Pons (tissue), 1 donor: ENCODE measurements at places on chromosomes 6 and 20.
A peak's percentile ranks its signal among the peaks of the same experiment; 100 is the strongest.

GRCh38 chr6:168292826-168293225 lies 26.8 kb downstream of the DACT2 start:
- no peak for DNase-seq

DNA sequence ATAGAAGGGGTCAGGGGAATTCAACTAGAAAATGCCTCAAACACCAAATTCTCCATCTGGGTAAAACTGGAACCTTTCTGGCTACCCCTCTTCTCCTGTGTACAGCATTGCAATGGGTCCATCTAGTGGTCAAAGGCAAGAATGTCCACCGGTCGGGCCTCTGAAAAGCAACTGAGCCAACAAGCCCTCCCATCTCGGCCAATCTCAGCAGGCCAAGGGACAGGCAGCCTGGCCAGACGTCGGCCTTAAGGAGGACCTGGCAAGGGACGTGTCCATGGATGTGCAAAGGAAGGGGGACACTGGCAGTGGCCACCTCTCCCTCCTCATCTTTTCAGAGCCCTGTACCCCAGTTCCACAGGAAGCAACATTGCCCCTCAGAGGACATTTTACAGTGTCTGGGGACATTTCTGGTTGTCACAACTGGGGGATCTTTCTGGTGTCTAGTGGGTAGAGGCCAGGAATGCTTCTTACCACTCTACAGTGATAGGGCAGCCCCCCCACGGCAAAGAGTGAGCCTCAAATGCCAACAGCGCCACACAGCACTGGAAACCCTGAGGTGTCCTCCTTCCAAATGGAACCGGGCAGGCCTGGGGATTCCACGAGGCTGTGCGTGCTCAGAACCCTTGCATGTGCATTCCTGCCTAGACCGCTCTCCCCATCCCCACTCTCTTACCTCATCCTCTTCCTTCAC lies 99.8 kb upstream of the FOXA2 start:
- DNase-seq, result peak; percentile 74

- no peak for DNase-seq
Observed at GRCh38 chr6:137766596-137767370, 100.3 kb upstream of the TNFAIP3 start.

- no peak for DNase-seq
Observed at GRCh38 chr6:143952947-143953701, 54.9 kb downstream of the PLAGL1 start.

DNA sequence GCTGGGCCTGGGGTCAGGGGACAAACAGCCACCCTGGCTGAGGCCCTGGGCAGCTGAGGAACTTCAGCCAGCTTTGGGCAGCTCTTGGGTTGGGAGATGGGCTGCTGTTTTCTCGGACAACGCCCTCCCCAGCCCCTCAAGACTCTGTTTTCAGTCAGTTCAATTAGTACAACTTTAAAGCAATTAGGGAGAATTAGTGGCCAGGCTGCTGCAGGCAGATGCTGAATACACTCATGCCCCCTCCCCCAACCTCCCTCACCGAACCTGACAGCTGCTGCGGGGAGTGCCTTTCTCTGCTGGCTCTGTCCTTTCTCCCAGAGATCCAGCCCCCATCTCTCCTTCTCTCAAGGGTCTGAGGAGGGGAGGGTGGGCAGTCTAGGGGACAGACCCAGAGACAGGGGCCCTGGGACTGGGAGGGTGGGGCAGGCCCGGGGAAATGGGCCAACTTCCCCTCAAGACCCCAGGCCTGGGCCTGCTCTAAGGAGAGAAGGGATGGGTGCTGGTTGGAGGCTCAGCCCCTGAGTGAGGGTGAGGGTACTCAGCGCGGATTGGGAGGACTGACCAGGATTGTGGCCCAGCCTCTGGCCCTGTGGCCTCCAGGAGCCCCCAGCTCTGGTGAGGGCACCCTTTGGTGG lies 17.8 kb upstream of the MYT1 start:
- no peak for DNase-seq

- no peak for DNase-seq
Observed at GRCh38 chr6:132788658-132789395, 9.6 kb downstream of the SLC18B1 start.

GRCh38 chr20:56926501-56926900 lies 297.4 kb downstream of the TFAP2C start:
- no peak for DNase-seq

DNA sequence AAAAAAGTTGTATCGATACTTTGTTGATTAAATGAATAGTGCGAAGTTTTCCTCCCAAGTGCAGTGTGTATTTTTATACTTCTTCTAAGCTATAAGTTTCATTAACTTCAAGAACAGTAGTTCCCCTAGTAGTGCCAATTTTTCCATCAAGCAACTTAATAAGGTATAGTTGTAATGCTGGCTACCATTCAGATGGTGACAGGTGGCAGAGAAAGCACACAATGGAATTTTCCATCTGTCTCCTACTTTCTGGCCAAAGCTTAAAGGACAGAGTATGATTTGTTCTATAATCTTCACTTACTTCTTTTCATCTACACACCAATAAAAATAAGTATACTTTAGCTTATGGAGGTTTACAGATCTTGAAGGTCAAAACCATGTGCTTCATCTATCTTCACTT lies 431.1 kb downstream of the NKAIN2 start:
- no peak for DNase-seq

GRCh38 chr20:61556111-61556510 lies 304.1 kb downstream of the CDH4 start:
- DNase-seq, result peak; percentile 9

- no peak for DNase-seq
Observed at GRCh38 chr6:25178336-25179035, 100.7 kb upstream of the CARMIL1 start.

DNA sequence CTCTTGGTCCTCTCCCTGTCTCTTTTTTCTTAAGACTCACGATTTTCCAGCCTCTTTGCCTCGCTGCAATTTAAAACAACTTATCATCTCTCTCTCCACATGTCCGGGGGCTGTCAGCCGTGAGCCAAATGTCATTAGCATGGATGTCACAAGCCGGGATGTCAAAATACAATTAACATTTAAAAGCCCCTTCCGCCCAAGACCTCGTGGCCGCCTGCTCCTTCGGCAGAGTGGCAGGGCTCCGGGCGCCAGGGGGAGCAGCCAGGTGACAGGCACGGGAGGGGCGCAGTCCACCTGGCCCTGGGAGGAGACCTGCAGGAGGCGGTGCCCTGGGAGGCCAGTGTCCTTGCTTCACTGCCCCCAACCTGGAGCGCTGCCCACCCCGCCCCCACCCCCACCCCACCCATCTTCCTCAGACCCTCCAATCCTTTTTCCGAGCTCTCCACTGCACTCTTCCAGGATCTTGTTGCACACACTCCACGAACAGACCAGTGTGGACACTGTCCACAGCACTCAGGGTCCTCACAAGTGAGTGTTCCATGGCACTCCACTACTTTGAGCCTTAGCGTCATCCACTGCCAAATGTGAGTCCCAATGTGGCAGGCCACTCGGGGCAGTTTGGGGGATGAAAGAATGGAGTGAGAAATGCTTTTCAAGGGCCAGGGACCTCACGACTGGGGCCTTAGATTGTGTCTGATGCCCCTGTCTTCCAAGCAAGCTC lies 5.6 kb upstream of the GRM4 start:
- DNase-seq, result no peak

DNA sequence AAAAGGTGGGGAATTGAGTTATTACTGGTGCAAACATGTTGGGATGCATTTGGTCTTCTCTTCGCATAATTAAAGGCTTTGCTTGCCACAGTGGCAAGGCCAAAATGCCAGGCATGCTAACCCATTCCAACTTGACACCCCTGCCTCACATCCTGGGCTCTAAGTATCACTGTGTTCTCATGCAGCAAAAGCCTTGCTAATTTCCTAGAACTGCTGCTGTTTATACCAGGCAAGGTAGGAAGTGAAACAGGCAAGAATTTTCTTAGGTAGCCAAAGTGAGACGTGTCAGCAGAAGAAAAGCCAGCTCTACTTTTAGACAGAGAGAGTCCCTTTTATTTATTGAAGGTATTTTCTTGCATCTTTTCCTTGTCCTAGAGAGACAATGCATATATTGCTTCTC lies 41.2 kb downstream of the LYRM2 start:
- DNase-seq, result no peak

DNA sequence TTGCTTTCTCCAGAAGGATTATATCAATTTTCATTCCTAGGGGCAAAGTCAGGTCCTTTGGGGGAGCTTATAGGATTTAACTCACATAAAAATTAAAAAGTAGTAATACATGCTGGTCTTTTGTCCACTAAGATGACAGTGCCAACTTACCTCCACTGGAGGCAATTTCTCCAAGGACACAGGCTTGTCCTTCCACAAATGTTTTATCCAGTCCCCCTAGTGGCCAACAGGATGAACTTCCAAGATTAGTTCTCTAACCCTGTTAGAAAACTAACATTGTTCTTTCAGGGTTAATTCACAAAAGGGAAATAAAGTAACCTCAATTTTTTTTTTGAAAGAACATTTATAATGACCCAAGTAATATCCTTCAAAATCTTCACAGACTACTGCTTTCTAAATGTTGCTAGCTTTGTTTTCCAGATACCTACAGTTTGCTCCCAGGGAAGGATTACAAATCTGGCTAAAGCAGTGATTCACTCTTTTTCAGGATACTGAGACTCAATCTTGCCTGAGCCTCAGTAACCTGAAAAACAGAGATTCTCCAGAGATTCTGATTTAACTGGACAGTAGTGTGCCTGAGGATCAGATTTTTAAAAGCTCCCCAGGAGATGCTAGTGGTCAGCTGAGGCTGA lies 31.7 kb upstream of the UBR2 start:
- peak; percentile 58 for DNase-seq

- DNase-seq, result no peak
Observed at GRCh38 chr6:47917202-47917601, 135.4 kb downstream of the OPN5 start.

DNA sequence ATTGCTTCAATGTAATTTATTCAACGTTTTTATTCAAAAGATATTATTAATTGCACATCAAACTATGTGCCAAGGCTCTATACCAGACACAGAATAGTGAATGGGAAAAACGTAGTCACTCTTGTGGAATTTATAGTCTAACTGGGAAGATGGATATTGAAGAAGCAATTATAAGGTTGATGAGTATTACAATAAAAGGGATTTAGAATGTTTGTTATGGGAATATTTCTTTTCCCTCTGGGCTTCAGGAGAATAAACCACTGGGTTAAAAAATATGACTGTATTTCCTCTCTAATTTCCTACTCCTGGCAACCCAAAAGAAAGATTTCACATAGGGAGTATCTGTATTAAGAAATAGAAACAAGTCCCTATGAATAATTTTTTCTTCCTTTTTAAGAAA lies 25.1 kb upstream of the UTRN start:
- no peak for DNase-seq

DNA sequence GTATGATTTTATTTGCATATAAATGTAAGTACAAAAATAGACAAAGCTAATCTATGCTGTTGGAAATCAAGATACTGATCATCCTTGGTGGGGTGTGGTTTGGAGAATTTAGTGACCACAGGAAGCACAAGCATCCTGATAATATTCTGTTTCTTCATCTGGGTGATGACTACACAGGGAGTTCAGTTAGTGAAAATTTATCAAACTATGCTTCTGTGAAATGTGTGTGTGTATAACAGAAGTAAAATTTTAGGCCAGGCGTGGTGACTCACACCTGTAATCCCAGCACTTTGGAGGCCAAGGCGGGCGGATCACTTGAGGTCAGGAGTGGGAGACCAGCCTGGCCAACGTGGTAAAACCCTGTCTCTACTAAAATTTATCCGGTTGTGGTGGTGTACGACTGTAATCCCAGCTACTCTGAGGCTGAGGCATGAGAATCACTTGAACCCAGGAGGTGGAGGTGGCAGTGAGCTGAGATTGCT lies 20.6 kb downstream of the ENPP3 start:
- DNase-seq, result no peak

DNA sequence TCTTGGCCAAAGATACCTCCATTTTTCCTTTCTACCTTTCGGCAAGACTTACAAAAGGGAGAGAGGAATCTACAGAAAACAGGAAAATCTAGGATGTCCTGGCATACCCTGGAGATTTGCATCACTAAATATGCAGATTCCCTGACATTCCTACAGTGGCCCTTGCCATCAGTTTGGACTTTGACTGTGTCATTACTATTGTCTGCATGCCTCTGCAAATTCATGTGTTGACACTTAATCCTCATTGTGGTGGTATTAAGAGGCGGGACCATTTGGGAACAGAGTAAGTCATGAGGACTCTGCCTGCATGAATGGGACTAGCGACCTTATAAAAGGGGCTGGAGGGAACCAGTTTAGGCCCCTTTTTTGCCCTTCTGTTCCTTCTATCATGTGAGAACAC lies 50.5 kb upstream of the DTNBP1 start:
- no peak for DNase-seq

- no peak for DNase-seq
Observed at GRCh38 chr6:33828764-33829731, 25.2 kb upstream of the MLN start.
